ENCODE measurements at places on chromosomes 6 and 20. TPM values are rescaled to one million over a fixed set of nuclear protein-coding genes. Genes with fewer than 3 reads are reported as not detected.

GRCh38 chr6:54086439-54086838 lies 24.8 kb upstream of the MLIP start:
- DNase-seq: no peak

DNA sequence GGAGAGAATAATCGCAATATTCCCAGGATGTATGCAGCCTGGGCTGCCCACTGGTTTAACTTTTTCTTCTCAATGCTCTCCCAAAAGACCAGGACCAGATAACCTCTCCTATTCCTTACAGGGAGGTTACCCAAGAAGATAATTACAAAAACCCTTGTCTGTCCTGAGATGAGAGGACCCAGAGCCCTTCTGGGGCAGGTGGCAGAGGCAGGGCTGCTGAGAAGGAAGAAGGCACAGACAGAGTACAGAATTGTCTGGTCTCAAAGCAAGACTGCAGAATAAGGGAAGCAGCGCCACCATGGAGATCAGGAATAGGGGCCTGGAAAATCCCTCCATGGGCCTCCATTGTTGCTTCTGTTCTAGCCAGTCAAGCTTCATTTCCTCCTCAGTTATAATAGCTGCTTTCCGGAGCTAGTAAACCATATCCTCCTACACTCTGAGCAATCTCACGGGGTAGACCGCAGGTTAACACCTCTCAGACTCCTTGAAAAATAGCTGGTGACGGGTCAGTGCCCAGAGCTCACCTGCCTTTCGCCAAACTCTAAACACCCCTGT lies 463 bp upstream of the HLA-DMB start:
- DNase-seq: peak; percentile 29

GRCh38 chr20:50427719-50428083 lies 82.5 kb upstream of the PTPN1 start:
- no peak for DNase-seq

- no peak for DNase-seq
These were observed 170.0 kb downstream of the HACE1 start for GRCh38 chr6:104689551-104690205.

GRCh38 chr20:9576695-9577094 lies 62.3 kb downstream of the LAMP5 start:
- no peak for DNase-seq

DNA sequence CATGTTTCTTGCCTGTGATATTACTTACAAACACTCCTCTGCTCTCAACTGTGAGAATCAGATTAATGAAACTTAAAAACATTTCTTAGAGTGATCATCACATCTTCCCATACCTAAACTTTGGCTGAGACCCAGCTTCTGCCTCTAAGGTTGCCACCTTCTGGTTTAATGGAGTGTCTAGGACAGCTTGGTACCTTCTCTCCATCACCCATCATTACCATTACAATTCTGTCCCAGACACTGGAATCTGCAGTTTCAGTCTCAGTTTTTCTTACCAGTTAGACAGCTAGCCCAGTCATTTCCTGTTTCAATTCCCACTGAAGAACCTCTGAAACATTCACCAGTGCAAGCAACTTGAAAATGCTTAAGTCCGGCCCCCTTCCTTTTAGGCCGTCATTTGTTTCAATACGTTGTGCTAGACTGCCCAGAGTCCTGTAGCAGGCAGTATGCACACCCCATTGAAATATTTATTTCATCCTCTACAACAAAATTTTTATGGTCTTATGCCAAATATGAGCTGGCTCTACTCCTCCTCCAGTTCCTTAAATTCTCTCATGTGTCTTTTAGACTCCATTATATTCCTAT lies 107.0 kb upstream of the FOXO3 start:
- DNase-seq: no peak

- no peak for DNase-seq
These were observed 177.1 kb upstream of the ARID1B start for GRCh38 chr6:156599978-156600590.

- no peak for DNase-seq
These were observed 456.0 kb upstream of the PTCHD4 start for GRCh38 chr6:48567016-48567415.

DNA sequence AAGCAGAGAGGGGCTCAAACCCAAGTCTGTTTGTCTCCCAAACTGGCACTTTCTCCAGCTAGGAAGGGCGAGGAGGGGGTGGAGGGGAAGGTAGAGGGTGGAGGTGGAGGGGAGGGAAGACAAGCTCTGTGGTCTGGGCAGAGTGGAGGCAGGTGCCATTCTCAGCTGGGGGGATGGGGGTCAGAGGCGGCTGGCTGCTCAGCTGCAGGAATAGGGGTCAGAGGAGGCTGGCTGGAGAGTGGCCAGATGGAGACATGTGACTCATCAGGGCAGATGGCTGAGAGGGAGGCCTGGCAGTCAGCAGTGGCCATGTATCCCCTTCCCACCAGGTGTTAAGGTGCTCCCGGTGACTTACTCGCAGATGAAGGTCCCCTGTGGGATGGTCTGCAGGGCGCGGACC lies 3.5 kb upstream of the SLC44A4 start:
- no peak for DNase-seq

DNA sequence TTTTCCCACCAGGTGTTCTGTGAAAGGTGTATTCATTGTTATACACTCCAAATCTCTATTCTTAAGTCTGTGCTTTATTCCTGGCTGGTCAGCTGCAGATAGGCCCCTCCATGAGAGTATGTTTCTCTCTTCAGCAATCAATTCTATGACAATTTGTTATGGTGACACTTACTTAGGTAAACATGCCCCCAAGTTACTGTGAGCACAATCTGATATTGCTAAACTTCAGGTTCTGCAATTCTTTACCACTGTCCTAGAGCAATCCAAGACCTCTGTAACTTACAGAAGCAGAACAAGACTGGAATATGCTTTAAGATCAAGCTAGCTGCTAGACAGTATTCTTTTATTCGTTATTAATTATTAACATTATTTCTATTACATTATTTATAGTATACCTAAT lies 391.9 kb downstream of the FRK start:
- DNase-seq: no peak

- no peak for DNase-seq
These were observed 14.9 kb downstream of the PEX3 start for GRCh38 chr6:143465546-143465945.

- no peak for DNase-seq
These were observed 8.0 kb upstream of the UTRN start for GRCh38 chr6:144277174-144277573.

GRCh38 chr6:55874316-55874715 lies 1.1 kb downstream of the BMP5 start:
- DNase-seq: no peak

GRCh38 chr6:88135578-88136114 lies 30.5 kb downstream of the CNR1 start:
- no peak for DNase-seq

GRCh38 chr20:49580813-49581174 lies 12.9 kb upstream of the PTGIS start:
- no peak for DNase-seq

- DNase-seq: no peak
These were observed 100.2 kb downstream of the PERP start for GRCh38 chr6:138007014-138007472.

GRCh38 chr20:55761797-55762196 lies 243.5 kb downstream of the CBLN4 start:
- DNase-seq: no peak

GRCh38 chr6:109478222-109478805 lies 4.7 kb downstream of the ZBTB24 start:
- no peak for DNase-seq

DNA sequence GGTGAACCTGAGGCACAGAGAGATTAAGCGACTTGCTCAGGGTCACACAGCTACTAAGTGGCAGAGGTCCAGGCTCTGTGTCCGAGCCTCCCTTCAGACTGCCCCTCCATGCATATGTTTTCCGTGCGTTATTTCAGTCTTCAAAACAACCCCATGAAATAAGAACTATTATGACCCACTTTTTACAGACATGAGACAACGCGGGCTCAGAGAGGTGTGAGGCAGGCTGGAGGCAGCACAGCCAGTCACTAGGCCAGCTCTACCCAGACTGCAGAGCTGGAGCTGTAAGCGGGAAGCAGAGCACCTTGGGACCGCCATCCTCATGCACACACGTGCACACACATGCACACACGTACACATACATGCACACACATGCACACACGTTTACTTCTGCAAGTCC lies 62.3 kb downstream of the PSMG4 start:
- no peak for DNase-seq

DNA sequence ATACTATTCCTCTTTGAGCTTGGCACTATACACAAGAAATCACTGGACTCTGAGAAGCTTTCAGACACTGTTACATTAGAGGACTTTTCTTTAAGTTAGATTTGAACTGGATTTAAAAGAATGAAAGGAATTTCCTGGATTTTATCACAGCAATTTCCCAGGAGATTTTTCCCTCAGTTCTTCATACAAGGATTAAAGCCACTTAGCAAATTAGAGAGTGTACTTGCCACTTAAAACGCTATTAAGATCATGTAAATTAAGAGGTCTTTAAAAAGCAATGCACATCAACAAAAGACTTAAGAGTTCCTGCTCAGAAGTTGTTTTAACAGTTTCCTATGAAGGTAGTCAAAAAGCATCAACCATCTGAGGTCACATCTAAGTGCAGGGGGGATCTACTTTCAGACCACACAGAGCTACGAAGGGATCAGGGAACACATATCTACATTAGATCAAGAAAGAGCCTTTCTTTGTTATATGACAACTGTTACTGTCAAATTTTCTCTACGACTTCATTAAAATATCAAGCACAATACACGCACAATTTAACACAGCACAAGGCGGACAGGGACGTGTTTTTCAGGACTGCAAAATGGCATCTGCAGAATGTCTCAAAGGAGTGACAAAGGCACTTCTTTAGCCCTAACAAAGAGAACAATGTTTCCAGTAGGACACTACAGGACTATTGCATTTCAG lies 65.8 kb downstream of the EPB41L2 start:
- no peak for DNase-seq

- no peak for DNase-seq
These were observed 39.2 kb upstream of the TXLNB start for GRCh38 chr6:139330826-139331500.

TBXT gene
- not detected for total RNA-seq

ESR1 gene
- 7.3 TPM for total RNA-seq

WTAP gene
- 126 TPM for total RNA-seq

HLA-DRA gene
- 131 TPM for total RNA-seq

EPHA7 gene
- total RNA-seq: not detected

EDN3 gene
- total RNA-seq: 2.3 TPM

WFDC2 gene
- total RNA-seq: not detected

ZNF322 gene
- 5.3 TPM for total RNA-seq
